ENCODE measurements at places on chromosomes 7 and 10.

DNA sequence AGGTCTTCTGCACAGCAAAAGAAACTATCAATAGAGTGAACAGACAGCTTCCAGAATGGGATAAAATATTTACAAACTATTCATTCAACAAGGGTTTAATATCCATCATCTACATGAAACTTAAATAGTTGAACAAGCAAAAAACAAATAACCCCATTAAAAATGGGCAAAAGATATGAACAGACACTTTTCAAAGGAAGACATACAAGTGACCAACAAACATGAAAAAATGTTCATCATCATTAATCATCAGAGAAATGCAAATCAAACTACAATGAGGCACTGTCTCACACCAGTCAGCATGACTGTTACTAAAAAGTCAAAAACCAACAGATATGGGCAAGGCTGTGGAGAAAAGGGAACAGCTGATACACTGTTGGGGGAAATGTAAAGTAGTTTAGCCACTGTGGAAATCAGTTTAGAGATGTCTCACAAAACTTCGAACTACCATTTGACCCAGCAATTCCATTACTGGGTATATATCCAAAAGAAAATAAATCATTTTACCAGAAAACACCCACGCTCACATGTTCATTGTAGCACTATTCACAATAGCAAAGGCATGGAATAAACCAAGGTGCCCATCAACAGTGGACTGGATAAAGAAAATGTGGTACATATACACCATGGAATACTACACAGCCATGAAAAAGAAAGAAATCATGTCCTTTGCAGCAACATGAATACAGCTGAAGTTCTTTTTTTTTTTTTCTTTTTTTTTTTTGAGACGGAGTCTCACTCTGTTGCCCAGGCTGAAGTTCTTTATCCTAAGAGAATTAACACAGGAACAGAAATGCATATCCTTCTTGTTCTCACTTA, 172.6 kb downstream of the KLF6 start:
- DNase-seq = no peak

GRCh38 chr10:113085776-113086175, 135.7 kb downstream of the TCF7L2 start:
- DNase-seq = no peak

GRCh38 chr7:43729924-43730248, 563 bp upstream of the COA1 start:
- DNase-seq = no peak

- DNase-seq = no peak
These were observed 73.2 kb downstream of the PPP1R9A start for GRCh38 chr7:94980418-94981142.

DNA sequence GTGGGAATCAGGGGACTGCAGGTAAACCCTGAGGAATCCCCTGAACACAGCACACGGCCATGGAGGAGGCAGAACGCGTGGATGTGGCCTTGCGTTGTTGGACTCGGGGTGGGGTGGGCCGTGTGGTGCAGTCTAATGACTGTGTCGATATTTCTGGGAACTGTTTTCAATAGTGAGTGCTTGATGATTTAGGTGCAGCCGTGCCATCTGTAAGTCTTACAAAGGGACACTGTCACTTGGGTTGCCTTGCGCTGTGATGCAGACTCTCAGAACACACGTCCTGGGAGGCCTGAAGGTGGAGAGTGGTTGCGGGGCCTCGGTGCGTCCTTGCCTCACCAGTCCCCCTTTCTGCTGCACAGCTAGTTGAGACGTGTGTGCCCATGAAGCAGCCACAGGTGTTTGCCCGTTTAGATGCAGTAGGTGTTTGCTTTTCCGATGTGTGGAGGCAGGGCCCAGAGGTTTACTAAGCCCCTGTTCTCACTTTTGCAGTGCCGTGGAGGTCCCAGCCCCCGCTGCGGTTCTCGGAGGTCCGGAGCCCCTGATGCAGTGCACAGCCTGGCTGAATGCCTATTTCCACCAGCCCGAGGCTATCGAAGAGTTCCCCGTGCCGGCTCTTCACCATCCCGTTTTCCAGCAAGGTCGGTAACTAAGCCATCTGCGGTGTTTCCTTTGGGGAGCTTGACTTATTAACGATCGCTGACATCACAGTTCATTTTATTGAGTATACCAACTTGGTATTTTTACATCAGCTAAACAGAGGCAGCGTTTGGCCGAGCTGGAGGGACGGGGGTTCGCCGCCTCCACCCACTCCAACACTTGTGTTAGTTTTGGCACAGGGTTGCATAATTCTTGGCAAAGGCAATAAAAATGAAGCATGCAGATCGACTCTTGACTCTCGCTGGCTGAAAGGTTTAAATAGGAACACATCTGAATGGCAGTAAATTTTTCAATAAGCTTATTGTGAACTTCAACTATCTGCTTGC, 240.7 kb downstream of the MGMT start:
- DNase-seq = no peak

- no peak for DNase-seq
These were observed 251.3 kb upstream of the TCF7L2 start for GRCh38 chr10:112698818-112699164.

DNA sequence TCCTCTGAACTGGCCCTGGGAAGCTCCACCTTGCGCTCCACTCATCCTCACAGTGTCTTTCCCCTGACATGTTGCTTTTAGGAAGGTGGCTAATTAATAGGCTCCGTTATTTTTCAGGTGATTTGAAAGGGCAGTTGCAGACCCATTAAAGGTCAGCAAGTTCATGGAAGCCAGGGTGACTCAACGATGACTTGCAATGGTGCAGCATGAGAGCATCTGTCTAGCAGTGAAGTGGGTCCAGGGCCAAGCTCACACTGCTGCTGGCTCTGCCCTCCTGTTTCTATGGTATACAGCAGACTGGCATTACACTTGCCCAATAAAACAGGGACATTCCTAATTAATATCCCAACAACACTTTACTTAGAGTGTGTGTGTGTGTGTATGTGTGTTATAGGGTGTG, 68.8 kb upstream of the WDR11 start:
- DNase-seq = no peak

DNA sequence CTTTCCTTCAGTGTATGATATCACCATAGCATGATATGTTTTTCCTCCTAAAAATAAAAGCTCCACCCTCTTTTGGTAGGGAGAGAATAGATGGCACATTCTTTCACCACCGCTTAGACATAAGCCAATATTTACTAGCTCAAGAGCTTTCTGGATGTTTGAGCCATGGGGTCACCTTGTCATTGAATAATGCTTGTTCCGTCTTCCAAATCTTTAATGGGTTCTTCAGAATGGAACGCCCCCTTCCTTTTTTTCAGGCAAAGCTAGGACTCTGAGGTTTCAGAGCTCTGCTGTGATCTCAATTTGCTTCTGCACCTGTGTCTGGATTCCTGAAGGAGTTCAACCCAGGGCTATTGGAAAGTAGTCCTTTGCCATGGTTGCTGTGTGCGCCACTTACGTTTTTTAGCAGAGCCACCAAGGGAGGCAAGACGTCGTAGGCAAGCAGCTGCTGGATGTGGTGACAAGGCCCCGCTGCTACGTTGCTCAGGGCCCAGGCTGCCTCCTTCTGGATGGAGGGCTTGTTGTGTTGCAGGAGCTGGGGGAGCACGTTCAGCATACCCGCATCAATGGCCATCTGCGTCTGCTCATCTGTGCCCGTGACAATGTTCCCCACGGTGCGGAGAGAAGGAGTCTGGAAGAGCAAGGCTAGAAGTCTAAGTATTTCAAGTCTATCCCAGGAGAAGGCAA, 23.2 kb downstream of the KPNA7 start:
- DNase-seq = no peak

GRCh38 chr10:101959346-101959916, 96.5 kb downstream of the ARMH3 start:
- DNase-seq = no peak

- no peak for DNase-seq
These were observed 240.5 kb downstream of the BBS9 start for GRCh38 chr7:33369888-33370287.

GRCh38 chr10:60430017-60430416, 40.3 kb upstream of the ANK3 start:
- DNase-seq = no peak

DNA sequence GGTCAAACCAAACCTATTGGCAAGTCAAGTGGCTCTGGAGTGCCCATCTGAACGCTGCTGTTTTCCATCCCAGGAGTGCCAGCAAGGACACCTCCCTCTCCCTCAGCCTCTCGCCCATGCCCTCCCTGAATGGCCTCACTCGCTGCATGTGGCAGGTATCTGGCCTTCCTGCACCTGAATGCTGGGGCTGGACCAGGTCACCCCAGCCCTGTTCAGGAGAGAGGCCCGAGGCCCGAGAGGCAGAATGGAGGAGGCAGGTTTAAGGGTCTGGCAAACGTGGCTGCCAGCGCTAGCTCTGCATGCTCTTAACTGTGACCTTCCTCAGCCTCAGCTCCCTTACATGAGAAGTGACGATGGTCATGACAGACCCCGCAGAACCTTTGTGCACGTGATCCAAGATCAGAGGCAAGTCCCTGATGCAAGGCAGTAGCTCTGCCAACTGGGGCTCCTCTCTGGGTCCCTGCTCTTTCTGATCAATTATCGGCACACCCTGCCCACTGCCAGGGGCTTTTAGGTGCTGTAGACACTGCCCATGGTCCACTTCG, 295.7 kb upstream of the ZMIZ1 start:
- no peak for DNase-seq

GRCh38 chr7:16609842-16610450, 35.6 kb downstream of the ANKMY2 start:
- DNase-seq = no peak

GRCh38 chr7:73978661-73979563, 49.1 kb upstream of the ELN start:
- peak; percentile 31 for DNase-seq

- DNase-seq = no peak
These were observed 85.0 kb upstream of the MYL10 start for GRCh38 chr7:101714097-101714496.

DNA sequence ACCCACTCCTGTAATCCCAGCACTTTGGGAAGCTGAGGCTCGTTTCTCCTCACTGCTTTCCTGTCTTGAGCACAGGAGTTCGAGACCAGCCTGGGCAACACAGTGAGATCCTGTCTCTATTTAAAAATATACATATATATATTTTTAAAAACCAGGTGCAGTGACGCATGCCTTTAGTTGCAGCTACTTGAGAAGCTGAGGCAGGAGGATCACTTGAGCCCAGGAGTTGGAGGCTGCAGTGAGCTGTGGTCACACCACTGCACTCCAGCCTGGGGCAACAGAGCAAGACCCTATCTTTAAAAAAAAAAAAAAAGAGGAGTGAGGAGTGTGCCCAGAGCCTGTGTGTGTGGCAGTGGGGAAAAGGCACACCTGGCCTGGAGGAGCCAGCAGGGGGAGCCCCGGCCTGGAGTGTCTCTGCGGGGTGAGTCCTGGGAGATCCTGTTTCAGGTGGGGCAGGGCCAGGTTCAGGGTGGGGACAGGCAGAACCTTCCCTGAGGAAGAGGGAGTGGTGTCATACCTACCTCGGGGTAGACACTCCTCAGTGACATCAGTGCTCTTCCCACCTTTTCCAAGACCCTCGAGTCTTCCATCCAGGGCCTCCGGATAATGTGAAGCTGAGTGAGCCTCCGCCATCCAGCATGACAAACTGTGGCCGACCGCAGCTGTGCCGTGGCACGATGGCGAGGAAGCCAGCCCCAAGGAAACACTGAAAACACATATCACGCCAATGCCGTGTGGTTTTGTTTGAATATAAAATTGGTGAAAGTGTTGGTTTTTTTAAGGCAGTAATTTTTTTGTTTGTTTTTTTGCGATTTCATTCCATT, 9.0 kb upstream of the ARPC1B start:
- DNase-seq = peak; percentile 60

GRCh38 chr7:157141525-157142060, 2.9 kb downstream of the UBE3C start:
- DNase-seq = no peak

DNA sequence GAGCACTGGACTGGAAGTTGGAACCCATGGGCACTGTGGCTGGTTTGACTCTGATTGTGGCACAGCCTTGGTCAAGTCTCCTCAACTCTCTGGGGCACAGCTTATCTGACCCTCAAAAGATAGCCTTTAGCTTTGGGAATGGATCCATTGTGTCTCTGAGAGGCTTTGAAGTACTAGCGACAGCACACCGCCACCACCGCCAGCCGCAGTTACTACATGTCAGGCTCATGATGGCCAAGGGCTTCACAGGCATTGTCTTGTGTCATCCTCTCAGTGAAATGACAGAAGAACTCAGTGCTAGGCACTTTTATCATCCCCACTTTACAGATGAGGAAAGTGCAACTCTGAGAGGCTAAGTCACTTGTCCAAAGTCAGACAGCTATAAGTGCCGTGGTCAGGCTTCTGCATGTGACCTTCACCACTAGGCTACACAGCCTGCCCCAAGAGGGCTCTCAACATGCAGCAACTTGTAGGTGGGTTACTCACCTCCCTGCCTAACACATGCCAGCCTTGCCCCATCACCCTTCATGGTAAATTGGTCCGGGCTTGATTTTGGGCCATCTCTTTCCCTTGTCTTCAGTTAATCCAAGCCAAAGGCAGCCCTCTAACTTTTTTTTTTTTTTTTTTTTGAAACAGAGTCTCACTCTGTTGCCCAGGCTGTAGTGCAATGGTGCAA, 44.1 kb downstream of the C10orf105 start:
- no peak for DNase-seq

- DNase-seq = no peak
These were observed 7.4 kb downstream of the MCM10 start for GRCh38 chr10:13168781-13169180.

Measured in activated T-cell treated with anti-CD3 and anti-CD28 coated beads, Interleukin-2, amount 50 U/mL, for 72 hours (primary cell).